ENCODE measurements at places on chromosomes 6 and 20.
A peak's percentile ranks its signal among the peaks of the same experiment; 100 is the strongest.

DNA sequence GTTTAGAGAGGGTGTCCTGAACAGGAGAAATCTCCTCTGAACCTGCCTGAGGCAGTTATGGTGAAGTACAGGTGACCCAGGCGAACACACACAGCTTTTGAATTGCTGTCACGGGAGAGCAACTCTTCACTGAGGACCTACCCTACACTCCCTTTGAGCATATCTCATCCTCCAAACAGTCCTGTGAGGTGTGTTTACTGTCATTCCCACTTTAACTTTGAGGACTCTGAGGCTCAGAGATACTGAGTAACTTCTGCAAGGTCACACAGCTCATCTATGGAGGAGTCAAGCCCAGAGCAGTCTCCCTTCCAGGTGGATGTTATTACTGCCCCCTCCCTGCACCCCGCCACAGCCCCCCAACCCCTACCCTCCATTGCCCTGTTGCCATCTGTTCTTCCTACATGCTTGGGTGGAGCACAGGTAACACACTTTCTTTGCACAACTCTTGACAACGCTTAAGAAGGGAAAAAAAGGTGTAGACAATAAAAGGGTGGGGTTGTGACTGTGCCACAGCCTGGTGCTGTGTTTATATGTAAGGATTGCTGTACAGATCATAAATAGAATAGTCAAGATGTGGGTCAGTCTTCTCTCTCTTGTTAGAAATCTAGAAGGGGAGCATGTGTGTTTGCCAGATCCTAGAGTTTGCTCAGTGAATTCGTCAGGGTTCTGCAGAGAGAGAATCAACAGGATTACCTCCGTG is 4.3 kb upstream of the TRAF3IP2 start:
- no peak for DNase-seq

DNA sequence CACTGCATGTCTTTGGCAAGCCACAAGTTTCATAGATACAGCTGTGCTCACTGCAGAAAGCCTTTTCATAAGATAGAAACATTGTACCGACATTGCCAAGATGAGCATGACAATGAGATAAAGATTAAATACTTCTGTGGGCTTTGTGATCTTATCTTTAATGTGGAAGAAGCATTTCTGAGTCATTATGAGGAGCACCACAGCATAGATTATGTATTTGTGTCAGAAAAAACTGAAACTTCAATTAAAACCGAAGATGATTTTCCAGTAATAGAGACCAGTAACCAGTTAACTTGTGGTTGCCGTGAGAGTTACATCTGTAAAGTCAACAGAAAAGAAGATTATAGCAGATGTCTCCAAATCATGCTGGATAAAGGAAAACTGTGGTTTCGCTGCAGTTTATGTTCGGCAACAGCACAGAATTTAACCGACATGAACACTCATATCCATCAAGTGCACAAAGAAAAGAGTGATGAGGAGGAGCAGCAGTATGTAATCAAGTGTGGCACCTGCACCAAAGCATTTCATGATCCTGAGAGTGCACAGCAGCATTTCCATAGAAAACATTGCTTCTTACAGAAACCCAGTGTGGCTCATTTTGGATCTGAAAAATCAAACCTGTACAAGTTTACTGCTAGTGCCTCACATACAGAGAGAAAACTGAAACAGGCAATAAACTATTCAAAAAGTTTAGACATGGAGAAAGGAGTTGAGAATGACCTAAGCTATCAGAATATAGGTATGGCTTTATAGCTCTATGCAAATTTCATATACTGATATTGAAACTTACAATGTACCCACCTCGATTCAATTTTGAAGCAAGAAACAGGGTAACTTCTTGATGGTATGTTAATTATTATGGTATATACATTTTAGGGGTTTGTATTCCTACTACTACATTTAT is 23.9 kb upstream of the BAG2 start:
- DNase-seq: peak; percentile 26

- no peak for DNase-seq
Observed at GRCh38 chr6:122994256-122994655, 1.8 kb upstream of the CLVS2 start.

DNA sequence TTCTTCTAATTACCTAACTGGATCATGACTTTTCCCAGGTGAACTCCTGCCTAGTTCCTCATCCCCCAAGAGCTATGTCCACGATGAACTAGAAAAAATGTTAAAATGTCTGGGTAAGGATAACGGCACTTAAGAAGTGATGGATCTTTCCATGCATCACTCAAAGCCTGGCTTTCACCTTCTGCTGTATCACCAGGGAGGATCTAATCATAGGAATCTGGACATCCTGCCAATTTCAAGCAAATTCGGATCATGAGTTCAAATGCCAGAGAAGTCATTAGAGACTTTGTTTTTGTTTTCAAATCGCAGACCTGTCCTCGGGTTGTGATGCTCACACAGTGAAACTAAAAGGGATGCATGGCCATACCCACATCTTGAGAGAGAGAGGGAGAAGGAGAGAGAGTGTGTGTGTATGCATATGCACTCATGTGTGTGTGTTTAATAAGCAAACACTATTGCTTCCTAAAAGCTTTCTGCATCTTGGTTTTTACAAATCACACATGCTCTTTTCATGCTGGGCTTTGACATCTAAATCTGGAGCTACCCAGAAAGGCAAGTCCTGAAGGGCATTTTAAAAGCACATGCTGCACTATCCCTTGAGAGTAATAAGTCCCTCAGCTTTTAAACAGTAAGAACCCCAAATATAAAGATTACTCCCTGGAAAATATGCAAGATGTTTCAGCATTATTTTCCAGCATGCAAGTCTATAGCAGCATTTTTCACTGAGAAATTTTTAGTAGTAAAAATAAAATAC is 524.6 kb upstream of the NOX3 start:
- no peak for DNase-seq

- no peak for DNase-seq
Observed at GRCh38 chr6:88493717-88494116, 327.6 kb upstream of the CNR1 start.

DNA sequence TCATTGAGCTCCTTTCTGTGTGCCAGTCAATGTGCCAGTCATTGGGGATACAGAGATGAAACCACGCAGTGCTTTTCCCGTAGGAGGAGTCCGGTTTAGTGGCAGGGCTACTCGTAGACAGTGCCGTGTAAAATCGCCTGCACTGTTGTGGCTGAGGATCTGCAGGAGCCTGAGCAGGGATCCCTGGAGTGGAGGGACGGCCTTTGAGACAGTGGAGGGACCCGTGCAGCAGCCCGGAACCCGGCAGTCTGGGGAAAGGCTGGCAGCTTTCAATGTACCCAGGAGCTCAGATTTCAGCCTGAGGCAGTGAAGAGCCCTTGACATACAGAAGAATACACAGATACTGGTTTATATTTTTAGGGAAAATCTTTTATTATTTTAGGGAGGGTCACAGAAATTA is 203.3 kb downstream of the ARID1B start:
- no peak for DNase-seq
